ENCODE measurements at places on chromosomes 4 and X. TPM values are rescaled to one million over a fixed set of nuclear protein-coding genes. Genes with fewer than 3 reads are reported as not detected.

The FOXO4 gene
- total RNA-seq, result 40.6 TPM

The GPR173 gene
- not detected for total RNA-seq

The HEPH gene
- total RNA-seq, result not detected

The COPS4 gene
- 24.2 TPM for total RNA-seq

The FAM9C gene
- not detected for total RNA-seq

The SMIM10 gene
- total RNA-seq, result not detected

The NUDT6 gene
- total RNA-seq, result 1.4 TPM

- DNase-seq, result peak; percentile 96
Observed at GRCh38 chrX:318068-318738, 393 bp downstream of the GTPBP6 start.

GRCh38 chrX:10769195-10769594 lies 148.8 kb upstream of the MID1 start:
- DNase-seq, result no peak

- peak; percentile 18 for DNase-seq
Observed at GRCh38 chr4:25439918-25440477, 62.9 kb downstream of the ANAPC4 start.

- DNase-seq, result no peak
Observed at GRCh38 chr4:68076194-68076593, 53.5 kb downstream of the TMPRSS11F start.

DNA sequence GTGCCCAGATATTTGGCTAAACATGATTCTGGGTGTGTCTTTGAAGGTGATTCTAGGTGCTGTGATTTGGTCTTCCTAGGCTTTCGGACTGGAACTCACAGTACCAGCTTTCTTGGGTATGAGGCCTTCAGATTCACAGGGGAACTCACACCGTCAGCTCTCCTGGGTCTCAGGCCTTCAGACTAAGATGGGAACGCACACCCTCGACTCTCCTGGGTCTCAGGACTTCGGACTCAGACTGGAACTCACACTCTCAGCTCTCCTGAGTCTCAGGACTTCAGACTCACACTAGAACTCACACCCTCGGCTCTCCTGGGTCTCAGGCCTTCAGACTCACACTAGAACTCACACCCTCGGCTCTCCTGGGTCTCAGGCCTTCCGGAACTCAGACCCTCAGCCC lies 137.7 kb downstream of the CRLF2 start:
- DNase-seq, result no peak

- no peak for DNase-seq
Observed at GRCh38 chr4:107876099-107876498, 51.4 kb downstream of the SGMS2 start.

DNA sequence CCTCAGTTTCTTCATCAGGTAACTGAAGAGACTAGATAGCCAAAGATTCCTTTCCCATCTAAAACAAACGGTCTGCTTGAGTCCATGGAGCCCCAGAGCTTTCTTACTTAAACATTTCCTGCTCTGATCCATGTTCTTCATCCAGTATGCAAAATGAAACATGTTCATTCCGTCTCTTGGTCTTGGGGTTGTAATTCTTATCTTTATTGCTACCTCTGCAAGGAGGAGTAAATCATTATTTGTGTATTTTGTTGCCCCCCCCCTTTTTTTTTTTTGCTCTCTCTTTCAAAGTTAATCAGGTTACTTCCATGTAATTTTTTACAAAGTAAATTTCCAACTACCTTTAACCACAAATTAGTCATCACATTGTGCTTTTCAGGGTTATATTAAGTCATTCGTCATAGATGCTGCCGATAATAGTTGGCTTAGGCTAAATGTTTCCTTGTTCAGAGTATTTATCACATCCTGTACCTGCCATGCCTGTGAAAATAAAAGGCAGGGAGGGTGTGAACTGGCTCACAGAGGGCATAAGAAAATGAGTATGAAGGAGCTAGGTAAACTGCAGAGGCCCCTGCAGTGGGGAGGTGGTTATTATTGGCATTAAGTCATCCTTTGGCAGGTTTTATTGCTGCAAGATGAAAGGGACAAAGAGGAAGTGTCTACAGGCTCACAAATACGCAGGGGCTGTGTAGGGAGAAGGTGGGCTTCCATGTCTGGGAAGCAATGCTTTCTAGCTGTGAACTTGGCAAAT lies 76.7 kb upstream of the HS3ST1 start:
- DNase-seq, result no peak

DNA sequence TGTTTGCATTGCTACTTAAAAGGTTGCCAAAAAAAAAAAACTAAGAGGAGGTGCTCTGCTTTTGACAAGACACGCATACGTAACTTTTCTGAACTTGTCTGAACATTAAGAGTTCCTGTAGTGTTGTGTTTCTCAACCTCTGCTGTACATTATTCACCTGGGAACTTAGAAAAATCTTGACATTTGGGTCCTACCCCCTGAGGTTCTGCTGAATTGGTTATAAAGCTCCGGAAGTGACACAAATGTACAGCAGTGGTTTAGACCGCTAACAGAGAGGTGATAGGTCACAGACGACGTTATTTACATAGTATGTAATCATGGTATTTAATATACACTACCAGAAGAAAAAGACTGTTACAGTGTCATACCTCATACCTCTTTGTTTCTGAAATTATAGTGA lies 61.1 kb downstream of the CPEB2 start:
- no peak for DNase-seq

GRCh38 chr4:110417136-110417535 lies 58.8 kb upstream of the ENPEP start:
- no peak for DNase-seq

DNA sequence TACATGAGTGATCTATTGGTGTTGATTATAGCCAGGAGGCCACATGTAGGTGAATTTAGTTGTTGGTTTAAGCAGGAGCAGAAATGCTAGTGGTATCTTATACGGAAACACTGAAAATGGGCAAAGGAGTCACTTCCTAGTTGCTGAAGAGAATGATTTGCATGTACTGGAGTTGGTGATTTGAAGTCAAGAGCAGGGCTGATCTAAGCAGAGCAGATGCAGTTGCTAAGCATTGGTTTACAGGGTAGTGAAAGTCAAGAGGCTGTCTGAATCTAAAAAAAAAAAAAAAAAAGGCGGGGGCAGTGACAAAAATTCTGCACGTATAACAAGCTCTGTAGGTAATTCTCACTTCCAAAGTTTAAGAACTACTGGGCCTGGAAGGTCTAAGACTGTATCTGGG lies 90.4 kb upstream of the HPRT1 start:
- DNase-seq, result no peak

GRCh38 chr4:152591396-152591795 lies 55.5 kb upstream of the FBXW7 start:
- peak; percentile 39 for DNase-seq

GRCh38 chrX:129963729-129964128 lies 18.7 kb upstream of the BCORL1 start:
- DNase-seq, result no peak

GRCh38 chr4:128468123-128468989 lies 180.7 kb upstream of the PGRMC2 start:
- DNase-seq, result no peak

GRCh38 chr4:82578935-82579334 lies 17.1 kb upstream of the TMEM150C start:
- DNase-seq, result no peak

DNA sequence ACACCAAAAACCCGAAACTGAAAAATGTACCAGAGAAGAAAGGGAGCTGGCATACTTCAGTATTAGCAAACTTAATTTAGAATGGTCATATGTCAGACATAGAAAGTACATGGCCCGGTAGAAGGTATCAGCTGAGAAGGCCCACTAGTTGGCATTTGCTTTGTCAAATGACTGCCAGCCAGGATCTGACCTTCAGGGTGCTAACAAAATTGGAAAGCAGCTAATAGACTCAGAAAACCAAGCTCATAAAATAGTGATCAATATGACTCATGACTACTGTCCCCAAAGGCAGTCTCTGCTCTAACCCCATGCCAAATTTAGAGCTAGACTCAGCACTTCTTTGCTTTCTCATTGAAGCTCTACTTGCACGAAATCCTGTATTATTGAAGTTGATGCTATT lies 342.7 kb downstream of the PDGFC start:
- no peak for DNase-seq

- DNase-seq, result no peak
Observed at GRCh38 chr4:100359441-100359840, 158.4 kb downstream of the EMCN start.

GRCh38 chr4:876780-877179 lies 50.9 kb upstream of the CPLX1 start:
- no peak for DNase-seq

DNA sequence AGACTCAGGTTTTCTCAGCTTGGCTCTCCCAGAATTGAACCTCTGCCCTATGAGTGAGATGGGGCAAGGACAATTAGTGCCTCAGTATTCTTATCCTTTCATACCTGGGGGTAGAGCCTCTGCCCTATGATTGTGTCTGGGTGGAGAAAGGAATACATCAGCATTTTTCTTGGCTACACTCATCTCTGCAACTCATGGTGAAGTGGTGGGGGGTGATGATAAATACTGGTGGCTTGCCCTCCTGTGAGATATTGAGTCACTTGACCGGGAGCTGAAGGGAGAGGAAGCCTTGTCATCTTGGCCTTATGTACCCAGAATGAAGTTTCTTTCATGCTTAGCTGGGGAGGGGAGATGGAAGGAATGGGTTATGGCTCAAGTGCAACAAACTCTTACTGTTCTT lies 71.3 kb upstream of the ENOX2 start:
- no peak for DNase-seq

DNA sequence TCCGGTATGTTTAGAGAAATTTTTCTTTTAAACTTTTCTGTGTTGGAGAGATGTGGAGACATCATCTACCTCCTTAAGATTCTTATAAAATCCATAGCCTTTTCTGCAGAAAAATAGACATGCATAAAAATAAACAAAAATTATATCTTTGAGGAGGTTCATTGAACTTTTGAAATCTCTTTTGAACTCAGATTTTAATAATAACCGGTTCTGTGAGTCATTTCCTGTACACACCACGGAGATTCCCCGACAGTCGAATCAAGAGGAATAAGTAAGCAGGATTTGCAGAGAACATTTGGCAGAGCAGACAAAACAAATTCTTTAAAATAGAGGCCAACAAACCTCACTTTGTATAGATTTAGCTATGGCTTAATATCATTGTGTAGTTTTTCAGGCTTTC lies 918.7 kb upstream of the POU3F4 start:
- DNase-seq, result no peak

DNA sequence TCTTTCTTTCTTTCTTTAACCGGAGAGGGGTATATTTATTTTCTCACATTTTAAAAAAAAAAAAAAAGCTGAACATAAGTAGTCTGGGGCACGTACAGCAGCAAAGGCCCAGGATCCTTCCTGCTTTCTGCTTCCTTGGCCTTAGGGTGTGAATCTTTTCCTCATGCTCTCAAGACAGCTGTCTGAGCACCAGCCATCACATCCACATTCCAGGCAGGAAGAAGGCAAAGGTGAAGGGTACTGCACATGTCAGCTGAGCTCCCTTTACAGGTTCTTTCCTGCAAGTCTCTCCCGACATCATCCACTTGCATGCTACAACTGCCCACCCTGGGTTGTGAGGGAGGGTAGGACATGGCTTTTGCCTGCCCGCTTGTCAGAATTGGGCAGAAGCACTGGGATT lies 63.7 kb upstream of the GDPD2 start:
- no peak for DNase-seq

Data from naive thymus-derived CD4-positive, alpha-beta T cell (primary cell).